ENCODE measurements at places on chromosomes 2 and 18.

DNA sequence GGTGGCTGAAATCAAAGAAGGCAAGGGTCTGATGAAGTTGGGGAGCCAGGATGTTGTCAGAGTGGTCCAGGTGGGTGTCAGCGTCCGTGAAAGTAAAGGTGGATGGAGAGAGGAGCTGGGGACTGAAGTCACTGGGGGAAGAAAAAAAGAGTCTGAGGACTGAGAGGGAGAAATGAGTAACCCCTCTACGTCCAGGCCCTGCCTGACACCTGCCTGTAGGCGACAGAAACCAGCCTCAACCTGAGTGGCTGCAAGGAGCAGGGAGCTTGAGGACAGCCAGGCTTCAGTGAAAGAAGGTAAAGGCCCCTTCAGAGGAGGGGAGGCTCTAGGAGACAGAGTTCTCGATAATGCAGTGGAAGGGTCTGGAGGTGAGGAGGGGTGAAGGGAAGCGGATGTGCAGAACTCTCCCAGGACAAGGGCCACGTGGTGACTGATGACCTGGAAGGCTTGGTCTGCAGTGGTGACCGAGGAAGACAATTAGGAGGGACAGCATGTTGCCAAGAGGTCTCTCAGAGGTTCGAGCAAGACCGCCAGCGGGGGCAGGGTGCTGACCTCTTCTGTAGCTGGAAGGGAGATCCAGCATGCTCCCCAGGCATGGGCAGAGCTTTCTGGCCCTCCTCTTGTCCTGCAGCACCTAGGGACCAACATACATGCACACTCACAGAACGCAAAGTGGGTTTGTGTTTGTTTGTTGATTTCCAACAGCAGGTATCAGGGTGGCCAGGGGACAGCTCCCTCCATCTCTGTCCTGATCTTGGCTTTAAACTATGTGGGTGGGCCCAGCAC lies 86.6 kb upstream of the TMEM247 start:
- DNase-seq: no peak

GRCh38 chr18:8662560-8663255 lies 42.6 kb upstream of the MTCL1 start:
- DNase-seq: no peak

- peak; percentile 47 for DNase-seq
Observed at GRCh38 chr2:223976635-223977226, 19.5 kb downstream of the MRPL44 start.

- no peak for DNase-seq
Observed at GRCh38 chr2:44560352-44560751, 198.6 kb downstream of the CAMKMT start.

DNA sequence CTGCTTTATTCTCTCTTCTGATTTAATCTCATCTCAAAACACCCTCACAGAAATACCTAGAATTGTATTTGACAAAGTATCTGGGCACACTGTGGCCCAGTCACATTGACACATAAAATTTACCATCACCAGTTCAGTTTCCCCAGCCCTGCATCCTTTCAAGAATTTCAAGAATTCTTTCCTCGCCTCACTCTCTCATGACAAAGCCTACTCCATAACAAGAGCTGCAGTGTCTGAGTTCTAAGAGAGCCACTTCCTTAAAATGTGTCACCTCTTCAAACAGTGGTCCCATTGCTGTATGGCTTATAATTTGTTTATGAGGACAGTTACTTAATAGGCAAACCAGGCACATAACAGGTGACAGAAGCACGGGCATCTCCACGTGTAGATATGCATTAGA lies 90.9 kb upstream of the STK39 start:
- no peak for DNase-seq

GRCh38 chr18:46627136-46627535 lies 29.9 kb downstream of the LOXHD1 start:
- no peak for DNase-seq

GRCh38 chr2:120461092-120461491 lies 115.2 kb downstream of the INHBB start:
- no peak for DNase-seq

GRCh38 chr2:26942543-26943295 lies 27.7 kb upstream of the MAPRE3 start:
- DNase-seq: peak; percentile 41

DNA sequence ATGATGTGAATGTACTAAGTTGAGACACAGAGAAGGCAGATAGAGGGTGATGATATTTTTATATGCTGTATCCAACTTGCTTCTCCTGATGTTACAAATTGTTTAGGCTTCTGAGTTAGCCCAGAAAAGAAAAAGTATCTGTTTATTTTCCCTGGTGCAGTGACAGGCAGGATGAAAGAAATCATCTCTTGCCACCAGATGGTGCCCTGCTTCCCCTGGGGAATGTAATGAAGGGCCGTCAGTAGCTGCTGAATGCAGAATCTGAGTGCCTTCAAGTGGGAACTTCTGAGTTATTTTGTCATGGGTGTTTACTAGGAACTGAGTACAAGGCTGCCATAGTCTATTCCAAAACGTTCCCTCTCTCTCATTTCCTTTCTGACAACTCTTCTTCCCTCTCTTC lies 525.6 kb downstream of the MBD2 start:
- peak; percentile 37 for DNase-seq

GRCh38 chr2:198028955-198029354 lies 224.6 kb downstream of the PLCL1 start:
- DNase-seq: no peak

GRCh38 chr2:124267794-124268193 lies 242.7 kb downstream of the CNTNAP5 start:
- no peak for DNase-seq

DNA sequence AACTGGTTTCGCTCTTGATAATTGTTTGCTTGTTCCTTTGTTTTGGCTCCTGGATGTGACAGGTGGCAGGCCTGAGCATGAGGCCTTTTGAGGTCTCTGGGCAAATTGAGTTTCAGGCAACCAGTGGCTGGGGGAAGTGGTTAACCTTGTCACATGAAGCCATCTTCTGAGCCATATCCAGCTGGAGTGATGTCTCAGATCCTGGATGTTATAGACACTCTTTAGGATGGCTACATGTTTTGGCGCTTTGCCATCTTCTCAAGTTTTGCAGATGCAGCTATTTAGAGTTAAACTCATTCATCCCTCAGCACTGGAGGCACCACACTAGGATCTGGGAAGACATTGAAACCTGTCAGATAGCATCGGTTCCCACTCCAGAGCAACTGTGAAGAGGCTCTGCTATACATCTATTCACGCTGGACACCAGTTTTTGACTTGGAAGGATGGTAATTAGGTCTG lies 25.3 kb upstream of the TACR1 start:
- no peak for DNase-seq

- DNase-seq: no peak
Observed at GRCh38 chr2:136065907-136066306, 52.0 kb downstream of the CXCR4 start.

DNA sequence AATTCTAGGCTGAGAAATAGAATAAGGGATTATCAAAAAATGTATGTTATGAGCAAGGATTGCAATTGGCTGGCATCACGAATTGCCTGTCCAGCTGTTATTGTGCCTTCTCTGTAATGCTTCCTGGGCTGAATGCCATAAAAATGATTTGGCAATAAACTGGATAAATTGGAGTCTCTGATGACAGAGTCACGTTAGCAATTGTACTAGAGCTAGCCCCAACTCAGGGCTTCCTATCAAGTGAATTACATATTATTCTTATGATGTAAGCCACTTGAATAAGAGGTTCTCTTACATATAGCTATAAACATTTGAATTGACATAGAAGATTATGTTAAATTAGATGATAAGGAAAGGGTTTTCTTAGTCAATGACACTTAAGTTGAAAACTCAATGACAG lies 607.5 kb upstream of the REG3G start:
- DNase-seq: no peak
